CD14-positive monocyte (primary cell): ENCODE measurements at places on chromosomes 2 and 18.

DNA sequence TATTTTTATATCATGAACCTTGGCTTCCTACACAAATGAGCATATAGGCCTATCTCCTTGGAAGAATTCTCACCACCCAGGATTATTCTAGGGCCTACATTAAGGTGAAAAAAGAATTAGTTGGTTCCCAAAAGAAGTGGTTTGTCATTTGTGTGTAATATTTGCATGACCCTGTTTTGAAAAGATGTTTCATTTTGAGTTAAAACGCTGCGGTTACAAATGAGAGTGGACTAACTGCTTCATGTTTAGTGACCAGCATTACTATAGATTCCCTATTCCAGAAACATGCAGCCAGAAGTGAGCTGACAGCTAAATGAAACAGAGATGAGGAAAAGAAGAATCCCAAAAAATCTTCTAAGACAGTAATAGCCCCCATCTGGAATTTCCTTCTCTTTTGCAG lies 44.1 kb upstream of the TMEM178A start:
- DNase-seq = no peak

- peak; percentile 44 for DNase-seq
Measured at GRCh38 chr2:85672456-85672855, 4.5 kb upstream of the SFTPB start.

DNA sequence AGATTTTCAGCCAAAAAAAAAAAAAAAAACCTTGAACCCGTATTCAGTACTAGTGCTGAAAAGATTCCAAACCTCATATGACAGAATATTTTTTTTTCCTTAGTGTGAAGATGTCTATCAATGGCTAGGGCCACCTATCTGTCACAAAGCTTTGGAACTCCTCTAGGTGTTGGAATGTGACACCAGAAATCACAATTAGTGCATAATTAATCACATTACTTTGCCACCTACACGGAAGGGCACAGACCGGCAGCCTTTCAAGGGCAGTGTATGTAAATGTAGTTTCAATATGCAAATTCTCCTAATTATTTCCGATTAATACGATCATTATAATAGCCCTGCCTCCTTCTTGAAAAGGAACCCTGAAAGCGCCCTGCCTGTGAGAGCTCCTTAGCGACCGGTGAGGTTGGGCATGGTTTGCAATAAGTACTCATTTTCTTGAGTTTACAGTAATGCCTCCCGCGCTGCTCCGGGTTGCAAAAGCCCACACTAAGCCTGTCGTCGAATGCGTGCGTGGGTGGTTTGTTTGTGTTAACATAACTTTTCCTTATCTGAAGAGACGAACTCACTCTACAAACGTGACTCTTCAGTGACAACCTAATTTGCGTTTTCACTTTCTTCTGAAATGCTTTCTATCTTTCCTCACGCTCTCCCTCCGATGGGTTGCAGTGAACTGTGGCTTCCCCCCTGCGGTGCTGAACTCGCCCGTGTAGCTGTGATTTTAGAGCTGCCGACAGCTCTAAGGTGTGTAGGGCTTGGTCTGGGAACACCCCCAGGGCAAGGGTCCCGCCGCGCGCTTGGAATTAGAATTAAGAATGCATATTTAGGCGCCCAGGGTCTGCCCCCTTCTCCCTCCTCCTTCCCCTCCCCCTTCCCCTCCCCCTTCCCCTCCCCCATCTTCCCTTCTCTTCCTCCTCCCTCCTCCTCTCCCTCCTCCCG lies 765 bp upstream of the ID2 start:
- DNase-seq = peak; percentile 68

DNA sequence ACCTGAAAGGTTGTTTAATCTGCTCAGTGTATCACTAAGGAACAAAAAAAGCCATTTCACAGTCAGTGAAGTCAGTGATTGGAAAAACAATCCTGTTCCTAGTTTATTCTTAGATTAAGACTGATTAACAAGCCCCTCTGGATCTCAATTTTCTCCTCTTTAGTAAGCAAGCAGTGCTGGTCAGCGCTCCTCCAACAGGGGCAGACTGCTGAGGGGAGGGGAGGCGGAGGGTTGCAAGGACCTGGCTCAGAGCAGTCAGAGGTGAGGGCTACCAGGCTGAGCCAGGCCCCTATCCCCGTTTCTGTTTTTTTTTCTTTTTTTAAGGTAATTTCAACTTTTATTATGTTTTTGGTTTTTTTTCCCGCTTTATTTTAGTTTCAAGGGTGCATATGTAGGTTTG lies 24.7 kb upstream of the KCNS3 start:
- DNase-seq = no peak

- no peak for DNase-seq
Measured at GRCh38 chr2:16201848-16202247, 261.5 kb downstream of the MYCN start.

- no peak for DNase-seq
Measured at GRCh38 chr2:176297067-176297466, 27.8 kb downstream of the MTX2 start.

DNA sequence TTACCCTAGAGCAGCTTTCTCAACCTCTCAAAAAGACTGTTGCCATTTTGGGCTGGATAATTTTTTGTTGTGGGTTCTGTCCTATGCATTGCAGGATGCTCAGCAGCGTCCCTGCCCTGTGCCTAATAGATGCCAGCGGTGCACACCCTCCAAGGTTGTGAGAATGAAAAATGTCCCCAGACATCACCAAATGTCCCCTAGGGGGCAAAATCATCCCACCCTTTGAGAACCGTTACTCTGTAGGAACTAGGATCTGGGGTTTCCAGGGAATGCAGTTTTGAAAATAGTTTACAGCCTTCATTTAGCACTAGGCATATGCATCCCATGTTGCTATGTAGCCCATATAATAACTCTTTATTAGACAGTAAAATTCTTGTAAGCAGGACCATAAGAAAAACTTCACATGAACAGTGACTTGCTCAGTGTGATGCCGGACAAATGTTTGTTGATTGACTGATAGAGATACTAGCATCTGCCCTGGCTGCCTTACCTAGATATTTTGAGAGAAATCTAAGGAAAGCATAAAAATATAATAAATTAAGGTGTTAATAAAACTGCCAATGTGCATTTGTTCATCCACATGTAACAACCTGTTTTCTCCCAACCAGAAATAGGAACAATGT lies 79.2 kb upstream of the EPC2 start:
- DNase-seq = no peak

DNA sequence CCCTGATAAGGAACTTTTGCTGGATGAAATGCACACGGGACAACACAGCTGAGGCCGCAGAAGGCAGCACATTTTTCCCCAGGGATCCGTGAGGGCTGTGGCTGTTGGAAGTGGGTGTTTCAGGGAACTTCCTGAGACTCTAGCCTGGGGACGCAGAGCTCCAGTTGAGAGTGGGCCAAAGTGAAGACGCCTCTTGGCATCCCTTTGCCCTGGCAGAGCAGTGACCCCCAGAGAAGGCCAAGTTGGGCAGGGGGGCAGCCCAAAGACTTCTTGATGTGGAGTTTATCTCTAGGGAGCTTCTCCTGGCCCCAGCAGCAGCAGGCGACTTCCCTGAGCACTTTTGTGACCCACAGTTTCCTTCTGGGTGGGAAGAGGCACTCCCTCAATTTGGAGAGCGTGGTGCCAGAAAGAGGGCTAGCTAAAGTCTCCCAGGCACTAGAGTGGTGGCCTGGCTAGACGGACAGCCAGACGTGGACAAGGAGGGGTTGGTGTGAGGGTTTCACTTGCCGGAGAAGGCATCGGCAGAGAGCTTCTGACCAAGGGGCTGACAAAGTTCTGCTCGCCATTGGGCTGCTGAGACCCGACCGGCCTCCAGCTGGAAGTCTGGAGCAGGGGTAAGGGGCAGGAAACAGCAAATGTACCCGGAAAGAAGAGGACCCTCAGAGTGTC lies 108.8 kb downstream of the ACKR3 start:
- no peak for DNase-seq

- no peak for DNase-seq
Measured at GRCh38 chr2:239326831-239327535, 73.8 kb downstream of the HDAC4 start.

DNA sequence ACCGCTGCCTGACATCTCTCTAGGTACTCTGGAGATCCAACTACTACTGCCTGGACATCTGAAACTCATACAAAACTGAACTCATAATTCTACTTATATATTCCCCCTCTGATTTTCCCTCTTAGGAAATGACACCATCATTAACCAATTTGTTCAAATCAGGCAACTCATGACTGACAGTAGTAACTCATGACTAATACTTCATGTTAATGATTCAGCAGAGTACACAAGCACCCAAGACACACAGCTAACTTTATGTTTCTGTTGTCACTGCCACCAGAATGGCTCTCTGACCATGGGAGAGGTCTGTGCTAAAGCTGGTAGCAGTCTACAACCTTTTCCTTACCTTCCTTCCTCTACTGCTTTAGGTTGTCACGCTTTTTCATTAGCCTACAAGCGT lies 91.1 kb downstream of the ITSN2 start:
- DNase-seq = no peak

DNA sequence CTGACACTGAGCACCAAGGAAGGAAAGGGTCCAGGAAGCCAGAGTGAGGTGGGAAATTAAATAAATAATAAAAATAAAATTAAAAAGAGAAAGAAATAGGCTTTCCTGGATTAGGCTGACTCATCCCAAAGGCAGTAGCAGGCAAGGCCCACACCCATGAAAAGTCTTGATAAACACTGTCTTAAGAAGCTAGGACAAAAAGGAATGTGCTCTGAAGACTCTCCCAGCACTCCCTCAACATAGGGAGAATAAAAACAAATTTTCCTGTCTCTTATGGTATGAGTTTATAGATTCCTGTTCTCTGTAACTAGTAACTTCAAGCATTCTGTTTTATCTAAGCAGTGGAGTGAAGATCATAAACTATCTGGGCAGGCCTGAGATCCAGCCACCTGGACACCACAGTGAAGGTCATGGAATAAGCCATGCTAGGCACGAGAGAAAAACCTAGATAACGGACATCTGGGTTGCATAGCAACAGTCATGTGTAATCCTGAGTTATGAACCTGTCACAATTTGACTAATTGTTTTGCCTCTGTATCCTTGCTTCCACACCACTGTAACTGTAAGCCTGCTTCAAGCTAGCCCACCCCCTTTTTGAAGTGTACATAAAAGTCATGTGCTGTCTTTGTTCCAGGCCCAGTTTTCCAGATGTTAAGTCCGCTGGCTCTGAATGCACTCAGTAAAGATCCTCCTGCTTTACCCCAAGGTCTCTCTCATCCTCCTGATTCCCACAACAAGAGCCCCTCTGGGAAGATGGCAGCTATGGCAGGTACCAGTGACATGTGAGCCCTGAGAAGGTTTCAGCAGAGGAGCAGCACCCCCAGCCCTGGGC lies 107.8 kb downstream of the NDUFA10 start:
- no peak for DNase-seq
